ENCODE measurements at places on chromosomes 7 and 10. TPM values are rescaled to one million over a fixed set of nuclear protein-coding genes. Genes with fewer than 3 reads are reported as not detected.
A peak's percentile ranks its signal among the peaks of the same experiment; 100 is the strongest.

GRCh38 chr10:103592186-103593021 is 98.9 kb downstream of the NEURL1 start:
- no peak for DNase-seq

DNA sequence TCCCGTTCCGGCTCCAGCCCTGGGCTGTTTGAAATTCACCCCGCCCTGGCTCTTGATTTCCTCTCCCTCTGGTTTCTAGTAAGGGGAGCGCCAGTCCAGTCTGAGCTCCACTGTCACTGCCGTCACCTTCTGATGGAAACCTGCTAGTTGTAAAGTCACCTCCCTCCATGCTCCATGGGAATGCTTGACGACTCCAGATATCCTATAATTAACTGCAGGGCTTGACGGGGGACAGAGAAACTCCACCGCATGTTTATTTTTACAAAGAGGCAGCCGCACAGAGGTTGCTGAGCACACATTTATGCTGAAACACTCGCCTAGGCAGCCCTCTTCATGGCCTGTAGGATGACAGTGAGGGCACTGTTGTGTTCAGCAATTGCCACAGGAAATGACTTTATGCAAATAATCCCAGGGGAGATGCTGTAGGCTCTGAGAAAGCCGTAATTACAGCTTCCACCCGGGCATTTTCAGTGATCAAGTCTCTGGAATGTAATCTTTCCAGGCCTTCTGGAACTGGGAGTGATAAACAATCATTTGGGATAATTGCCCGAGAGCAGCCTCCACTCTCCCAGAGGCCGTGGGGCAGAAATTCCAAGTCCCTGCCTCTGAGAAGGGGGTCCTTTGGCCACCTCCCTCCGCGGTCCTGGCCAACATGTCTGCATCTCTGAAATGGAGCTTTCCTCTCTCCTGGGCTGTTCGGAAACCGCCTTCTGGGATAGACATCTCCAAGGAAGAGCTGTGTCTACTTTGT is 300.5 kb downstream of the KLF6 start:
- no peak for DNase-seq

GRCh38 chr7:2198206-2198605 is 34.5 kb downstream of the MAD1L1 start:
- no peak for DNase-seq

- no peak for DNase-seq
Measured at GRCh38 chr10:89700923-89701241, 508 bp upstream of the KIF20B start.

- DNase-seq = no peak
Measured at GRCh38 chr10:110864662-110865140, 7.0 kb upstream of the PDCD4 start.

DNA sequence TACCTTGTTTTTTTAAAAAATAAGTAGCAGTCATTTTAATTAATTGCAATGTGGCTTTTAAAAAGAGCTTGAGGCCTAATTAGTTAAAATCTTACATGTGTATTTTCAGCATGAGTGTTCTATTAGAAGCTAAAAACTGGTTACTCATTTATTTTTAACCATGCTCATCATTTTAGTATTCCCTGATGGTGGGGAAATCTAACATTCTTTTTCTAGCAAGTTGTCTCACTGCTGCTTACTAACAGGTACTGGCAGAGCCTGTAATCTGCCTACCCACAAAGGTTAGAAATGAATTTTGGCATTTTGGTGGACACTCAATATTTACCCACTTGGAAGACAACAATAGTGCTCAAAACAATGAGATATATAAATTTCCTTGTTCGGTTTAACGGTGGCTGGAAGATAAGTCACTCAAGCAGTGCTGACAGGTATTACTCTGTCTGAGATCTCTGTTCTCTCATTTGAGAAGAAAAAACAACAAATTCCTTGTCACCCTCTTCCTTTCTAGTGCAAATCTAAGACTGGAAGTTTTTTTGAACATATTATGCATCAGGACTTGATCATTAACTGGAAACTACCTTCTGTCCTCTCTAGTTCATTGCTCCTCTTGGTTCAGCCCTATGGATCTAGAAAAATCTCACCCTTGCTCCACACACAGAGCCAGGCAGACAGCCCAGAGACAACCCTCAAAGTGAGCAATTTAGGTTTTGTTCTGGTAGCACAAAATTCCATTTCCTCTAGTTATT is 83.3 kb downstream of the VWDE start:
- DNase-seq = no peak

GRCh38 chr7:6563936-6564770 is 12.9 kb upstream of the GRID2IP start:
- DNase-seq = no peak

DNA sequence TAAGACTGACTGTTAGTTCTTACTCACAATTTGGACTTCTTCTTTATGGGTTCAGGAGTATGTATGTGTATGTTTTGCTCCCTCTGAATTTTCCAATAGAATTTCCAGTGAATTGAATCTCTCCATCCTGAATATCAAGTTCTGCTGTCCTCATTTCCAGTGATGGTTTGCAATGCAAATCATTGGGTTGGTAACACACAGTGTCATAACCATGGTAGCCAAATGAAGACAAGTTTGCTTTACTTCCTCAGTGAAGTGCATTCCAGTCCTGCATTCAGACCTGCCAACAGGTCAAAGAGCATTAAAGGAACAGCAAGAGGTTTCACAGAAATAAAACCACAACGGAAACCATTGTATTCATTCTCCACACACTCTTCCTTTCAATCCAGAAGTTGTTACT is 15.2 kb downstream of the ITPRID1 start:
- no peak for DNase-seq

DNA sequence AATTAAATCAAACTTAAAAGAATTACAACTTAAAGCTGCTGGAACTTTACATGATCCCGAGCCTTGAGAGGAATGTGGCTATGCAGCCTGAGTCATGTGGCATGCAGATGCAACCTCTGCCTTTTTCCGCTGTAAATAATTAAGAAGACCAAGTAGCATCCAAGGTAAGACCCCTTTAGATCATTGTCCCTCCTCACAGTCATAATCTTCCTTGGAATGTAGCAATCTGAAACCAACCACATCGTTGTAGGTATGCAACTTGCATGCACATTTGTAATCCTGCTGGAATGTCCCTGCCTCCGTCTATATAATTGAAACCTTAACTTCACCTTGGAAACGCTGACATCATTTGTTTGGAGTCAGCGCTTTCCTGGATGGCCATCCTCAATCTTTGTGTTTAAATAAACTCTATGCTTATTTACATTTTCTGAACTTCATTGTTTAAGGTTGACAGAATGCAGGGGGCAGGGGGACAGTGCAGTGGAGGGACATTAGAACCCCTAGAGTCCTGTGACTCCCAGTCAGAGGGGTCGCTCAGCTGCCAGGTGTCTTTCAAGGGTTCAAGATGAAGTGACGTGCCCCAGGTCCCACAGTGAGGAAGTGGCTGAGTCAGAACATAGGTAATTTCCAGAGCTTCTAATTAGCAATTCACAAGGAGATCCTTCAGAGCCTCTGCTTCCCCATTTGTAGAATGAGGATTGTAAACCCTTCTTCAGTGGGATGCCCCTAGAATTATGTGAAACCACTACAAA is 110.7 kb downstream of the RALA start:
- peak; percentile 32 for DNase-seq

DNA sequence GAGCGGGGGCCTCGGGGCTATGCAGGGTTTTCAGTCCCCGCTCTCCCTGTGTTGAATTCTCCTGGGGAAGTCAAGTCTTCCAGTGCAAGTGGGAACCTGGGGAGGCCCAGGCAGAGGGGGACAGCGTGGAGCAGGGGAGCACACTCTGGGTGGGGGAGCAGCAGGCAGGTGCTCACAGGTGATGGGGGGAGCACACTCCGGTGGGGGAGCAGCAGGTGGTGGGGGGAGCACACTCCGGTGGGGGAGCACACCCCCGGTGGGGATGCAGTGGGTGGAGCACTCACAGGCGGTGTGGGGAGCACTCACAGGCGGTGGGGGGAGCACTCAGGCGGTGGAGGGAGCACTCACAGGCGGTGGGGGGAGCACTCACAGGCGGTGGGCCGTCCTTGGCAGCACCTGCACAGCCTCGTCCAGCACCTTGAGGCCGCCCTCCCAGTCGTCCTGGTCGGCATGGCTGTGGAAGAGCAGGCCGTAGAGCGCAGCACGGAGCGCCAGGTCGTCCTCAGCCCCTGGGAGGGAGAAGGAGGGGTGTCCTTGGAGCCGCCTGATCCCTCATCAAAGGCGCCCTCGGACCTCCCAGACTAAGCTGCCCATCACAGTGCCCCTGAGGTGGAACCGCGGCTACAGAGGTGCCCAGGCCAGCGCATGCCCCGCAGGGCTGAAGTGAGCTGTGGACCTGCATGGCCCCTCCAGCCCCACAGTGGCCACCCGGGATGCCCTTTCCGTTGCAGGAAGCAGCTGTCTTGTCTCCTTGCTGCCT is 56.7 kb downstream of the CFAP46 start:
- DNase-seq = no peak

DNA sequence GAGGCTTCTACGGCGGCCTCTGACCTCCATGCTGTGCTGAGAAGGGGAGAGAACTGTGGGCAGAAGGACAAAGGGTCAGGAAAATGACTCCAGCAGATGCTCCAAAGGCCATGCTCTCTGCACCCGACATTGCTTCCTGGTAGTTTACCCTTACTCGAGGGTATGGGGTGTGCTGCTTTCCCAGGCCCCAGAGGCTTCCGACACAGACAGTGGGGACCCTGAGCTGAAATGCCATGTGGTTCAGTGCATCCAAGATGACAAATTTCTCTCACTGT is 130.9 kb downstream of the PTPN20 start:
- DNase-seq = no peak

DNA sequence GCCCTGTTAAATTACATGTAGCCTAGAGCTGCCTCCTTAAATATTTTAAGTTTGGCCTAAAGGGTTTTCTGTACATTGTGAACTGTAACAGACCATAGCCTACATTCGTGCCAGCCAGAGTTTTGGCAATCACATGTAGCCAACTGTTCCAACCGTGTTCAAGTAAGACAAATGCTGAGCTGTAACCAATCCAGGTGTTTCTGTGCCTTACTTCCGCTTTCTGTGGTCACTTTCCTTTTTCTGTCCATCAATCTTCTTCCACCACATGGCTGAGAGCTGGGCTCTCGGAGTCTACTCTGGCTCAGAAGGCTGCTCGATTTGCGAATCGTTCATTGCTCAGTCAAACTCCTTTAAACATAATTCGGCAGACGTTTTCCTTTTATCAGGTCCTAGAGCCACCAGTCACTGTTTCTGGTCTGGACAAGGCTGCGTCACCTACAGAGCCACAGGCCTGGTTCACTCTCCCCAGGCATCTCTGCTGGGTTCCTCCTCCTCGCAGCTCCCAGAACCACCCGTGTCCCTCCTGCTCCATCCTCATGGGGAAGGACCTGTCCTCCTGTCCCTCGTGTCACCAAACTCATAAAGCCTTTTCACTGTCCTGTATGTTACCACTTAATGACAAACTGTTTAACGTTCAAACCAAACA is 158.0 kb upstream of the RHEB start:
- no peak for DNase-seq

GRCh38 chr10:129426606-129427005 is 40.4 kb upstream of the MGMT start:
- peak; percentile 47 for DNase-seq

GRCh38 chr10:79048639-79049550 is 19.9 kb upstream of the ZMIZ1 start:
- no peak for DNase-seq

DNA sequence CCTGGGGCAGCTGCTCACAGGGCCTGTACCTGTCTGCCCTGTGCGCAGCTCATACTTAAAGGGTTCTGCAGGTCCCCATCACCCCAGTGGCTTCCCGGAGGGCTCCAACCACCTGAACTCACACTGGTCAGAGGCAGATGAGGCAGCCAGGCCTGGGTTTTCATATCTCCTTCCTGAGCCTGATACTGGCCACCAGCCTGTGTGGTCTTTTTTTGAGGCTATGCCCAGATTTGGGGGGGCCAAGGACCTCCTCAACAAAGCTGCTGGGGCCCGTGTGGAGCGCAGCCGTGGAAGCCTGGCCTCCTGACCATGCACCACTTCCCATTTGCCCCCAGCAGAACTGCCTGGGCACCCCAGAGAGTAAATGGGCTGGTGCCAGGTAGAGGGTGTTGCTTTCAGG is 25.7 kb downstream of the PNLIPRP2 start:
- no peak for DNase-seq

- no peak for DNase-seq
Measured at GRCh38 chr10:17965649-17966235, 14.0 kb downstream of the SLC39A12 start.

DNA sequence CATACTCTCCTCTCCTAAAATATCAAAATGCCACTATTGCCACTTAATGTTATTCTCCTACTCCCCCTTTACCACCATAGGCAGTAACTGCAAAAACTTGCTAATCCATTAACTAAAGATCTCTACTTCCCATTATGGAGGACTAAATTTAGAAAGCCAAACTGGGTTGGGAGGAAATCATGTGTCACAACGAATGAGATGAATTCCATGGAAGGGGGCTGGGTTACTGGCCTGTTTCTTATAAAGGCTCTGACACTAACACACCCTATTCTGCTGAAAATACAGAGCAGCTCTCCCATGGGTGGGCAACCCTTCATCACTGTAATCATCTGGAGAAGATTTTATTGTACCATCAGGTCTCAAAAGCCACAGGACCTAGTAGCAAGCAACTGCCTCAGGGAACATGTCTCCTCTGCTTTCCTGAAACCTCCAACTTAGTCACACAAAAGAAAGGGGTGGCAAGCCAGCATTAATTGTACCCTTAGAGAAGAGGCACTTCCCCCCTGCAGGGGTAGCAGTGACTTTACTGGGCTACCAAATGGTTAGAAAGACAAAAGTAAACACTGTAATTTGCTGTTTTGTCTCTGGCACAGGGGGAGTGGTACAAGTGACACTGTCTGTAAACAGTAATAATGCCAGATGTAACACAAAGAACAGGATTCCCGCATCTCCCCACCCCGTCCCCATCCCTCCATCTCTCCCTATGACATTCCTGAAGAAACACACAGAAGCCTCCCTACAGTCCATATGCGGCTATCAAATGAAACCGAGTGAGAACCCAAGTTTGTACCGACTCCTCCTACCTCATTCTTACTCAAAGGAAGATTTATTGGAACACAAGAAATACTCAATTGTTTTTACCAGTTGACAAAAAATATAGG is 81.6 kb downstream of the ARMH3 start:
- no peak for DNase-seq

- DNase-seq = no peak
Measured at GRCh38 chr7:149197675-149198074, 2.3 kb downstream of the ZNF282 start.

DNA sequence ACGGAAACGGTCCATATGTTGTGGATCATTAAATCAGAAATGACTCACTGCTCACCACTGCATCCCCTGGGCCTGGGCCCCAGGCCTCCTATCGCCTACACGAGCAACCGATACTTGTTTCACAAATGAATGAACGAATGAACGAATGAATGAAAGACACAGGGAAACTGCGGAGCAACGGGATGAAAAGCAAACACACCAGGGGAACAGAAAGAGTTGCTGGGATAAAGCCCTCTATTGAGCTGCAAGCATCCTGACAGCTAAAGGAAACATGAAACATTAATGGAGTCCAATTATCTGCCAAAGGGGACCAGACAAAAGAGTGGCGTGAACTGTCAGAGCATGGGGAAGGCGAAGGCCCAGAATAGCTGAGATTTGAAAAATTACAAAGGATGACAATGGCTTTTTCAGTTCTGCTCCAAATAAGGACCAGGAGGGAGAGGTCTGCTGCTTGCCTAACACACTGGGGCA is 92.1 kb downstream of the GRB10 start:
- no peak for DNase-seq

PRF1 gene
- polyA plus RNA-seq = 0.20 TPM

ZNF467 gene
- 27.8 TPM for polyA plus RNA-seq

SH2D4B gene
- 0.15 TPM for polyA plus RNA-seq

OGDHL gene
- 45.7 TPM for polyA plus RNA-seq

SHH gene
- 2.1 TPM for polyA plus RNA-seq

TLX1 gene
- polyA plus RNA-seq = not detected

GARIN1A gene
- polyA plus RNA-seq = 4.2 TPM

SPDYE11 gene
- 1.6 TPM for polyA plus RNA-seq

NUTM2B gene
- polyA plus RNA-seq = 2.0 TPM

All from left kidney (tissue), 8 donors.